ENCODE measurements at places on chromosomes 4 and X.

DNA sequence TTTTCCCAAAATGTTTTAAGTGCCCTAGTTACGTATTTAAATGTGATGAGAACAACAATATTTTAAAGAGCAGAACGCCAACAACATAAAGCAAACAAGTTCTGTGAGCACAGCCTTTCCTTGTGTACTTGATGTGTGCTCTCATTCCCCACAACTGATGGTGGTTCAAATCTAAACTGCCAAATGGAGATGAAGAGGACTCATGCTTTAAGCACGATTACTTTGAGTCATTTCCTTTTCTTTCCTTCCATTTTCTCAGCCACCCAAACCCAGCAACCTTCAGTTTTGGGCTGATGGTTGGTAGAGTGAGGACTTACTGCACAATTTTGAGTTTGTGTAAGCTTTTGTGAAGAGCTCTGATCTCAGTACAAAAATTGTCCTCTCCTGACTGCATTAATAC lies 1.7 kb downstream of the NSD2 start:
- DNase-seq = no peak

- DNase-seq = no peak
Measured at GRCh38 chr4:108709722-108710121, 53.1 kb downstream of the ETNPPL start.

DNA sequence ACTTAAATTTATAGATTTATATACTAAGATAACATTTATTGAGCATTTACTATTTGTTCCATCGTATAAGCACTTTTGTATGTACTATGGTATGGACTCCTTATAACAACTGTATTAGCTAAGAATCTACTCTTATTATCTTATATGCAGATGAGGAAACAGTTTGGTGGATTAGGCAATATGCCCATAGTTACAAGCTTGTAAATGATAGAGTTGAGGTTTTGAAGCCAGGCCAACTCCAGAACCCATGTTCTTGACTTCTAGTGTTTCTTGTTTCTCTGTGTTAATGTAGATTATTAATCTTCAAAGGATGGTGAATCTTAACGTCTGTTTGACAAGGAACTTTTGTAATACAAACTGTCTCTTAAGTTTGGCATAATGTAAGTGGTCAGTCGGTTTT lies 71.3 kb downstream of the STIM2 start:
- no peak for DNase-seq

DNA sequence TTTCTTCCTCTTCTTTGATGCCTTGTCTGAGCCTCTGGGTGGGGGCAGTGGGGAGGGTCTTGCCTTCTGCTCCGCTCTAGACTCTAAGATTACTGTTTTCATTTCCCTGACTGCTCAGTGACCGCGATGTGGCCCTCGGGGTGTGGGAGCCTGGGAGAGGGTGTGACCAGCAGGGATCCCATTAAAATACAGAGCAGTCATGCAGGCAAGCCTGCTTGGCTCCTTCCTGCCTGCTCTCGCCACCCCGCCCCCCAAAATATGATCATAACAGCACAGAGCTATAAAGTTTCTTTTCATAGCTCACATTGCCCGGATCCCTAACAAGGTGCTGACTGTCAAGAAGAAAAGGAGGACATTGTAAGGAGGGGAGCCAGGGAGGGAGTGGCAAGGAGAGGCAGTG lies 332.9 kb downstream of the RAB28 start:
- no peak for DNase-seq

DNA sequence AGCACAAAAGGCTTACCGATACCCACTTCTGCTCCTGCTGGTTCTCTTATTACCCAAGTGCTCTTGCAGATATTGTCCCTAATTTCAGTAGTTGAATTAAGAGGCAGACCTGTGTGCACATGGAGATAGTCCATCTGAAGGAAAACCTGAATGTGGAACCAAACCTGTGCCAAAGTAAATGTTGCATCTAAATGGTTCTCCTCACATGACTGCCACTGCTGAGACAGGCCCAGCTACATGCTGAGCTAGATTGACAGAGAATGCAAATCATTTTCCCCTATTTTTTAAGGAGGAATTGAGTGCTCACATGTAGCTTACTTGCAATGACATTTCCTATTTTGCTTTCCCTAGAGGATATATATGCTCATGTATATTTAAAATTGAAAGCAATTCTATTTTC lies 609.1 kb upstream of the TECRL start:
- DNase-seq = no peak

DNA sequence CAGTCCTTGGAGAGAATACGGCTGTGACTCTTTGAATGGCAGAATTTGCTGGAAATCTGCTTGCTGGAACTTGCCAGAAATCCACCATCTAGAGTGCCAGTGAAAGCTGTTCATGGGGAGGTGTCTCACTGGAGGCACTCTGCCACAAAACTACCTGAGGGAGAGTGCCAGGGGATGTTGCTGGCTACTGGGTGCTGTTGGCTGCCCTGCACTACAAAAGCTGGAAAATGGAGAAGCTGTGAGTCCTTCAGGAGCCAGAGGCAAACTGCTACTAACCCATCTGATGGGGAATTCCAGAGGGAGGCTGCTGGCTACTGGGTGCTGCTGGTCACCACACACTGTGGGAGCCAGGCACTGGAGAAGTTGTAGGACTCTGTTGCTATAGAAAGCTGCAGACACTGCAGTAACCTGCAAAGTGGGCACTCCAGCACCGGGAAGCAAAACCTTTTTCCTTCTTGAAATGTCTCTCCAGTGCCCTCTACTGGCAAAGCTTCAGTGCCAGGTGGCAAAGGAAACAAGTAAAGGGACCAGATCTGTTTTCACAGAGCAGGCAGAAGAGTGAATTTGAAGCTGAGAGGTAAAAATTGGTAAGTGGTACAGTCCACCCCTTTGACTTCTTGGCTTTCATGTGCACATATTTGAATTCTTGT lies 47.8 kb upstream of the HSD17B10 start:
- peak; percentile 2 for DNase-seq

GRCh38 chr4:148926276-148927260 lies 484.4 kb upstream of the NR3C2 start:
- DNase-seq = no peak

- no peak for DNase-seq
Measured at GRCh38 chrX:7132335-7133049, 15.0 kb upstream of the STS start.

DNA sequence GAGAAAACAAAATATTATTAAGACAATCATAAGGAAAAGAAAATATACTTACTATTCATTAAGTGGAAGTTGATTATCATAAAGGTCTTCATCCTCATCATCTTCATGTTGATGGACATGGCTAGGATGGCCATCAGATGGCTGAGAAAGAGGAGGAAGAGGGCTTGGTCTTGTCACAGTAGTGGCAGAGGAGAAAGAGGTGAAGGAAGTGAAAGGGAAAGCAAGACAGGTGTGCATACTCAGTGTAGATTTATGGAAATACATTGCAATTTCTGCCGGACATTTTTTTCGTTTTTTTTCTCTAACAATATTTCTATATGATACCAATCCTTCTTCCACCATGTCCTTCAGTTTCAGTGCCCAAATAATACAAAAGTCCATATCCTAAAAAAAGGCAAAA lies 1409.8 kb downstream of the PCDH7 start:
- no peak for DNase-seq

GRCh38 chrX:43718081-43718480 lies 62.0 kb downstream of the MAOA start:
- no peak for DNase-seq

DNA sequence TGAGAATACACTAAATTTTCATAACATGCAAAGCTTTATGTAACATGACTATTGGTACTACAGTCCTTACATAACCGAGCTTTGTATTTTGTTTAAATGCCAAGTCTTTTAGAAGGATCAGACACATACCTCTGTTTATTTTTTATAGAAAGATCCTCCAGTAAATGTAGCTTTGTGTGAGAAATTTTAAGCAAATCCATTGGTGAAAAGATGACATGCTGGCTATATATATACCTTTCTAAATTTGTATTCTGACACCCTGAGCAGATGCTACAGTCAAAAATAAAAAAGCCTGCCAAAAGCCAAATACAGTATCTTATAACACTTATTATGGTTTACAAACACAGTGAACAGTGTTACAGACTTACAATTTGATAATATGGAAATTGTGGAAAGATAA lies at the start of gene YIPF7:
TSS of gene YIPF7 (minus strand) at position 201 of the 400 bp plus-strand sequence. CDS start 1,525 bp downstream, outside the sequence.
- no peak for DNase-seq

DNA sequence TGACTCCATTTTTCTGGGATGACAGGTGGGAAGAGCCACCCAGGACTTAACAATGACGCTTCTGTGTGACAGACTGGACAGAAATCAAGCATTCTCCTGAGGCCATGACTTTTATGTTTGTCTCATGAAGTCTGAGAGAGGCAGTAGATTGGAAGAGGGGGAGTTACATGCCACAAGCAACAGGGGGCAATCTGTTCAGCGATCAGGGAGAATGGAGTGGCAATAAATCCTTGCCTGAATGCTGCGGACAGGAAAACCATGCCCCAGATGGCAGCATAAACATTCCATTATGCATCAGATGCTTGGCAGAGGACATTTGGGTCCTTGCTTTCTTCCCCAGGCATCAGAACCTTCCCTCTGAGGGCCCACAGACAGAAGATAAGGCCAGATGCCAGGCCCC lies 312.4 kb upstream of the DIPK2B start:
- no peak for DNase-seq

DNA sequence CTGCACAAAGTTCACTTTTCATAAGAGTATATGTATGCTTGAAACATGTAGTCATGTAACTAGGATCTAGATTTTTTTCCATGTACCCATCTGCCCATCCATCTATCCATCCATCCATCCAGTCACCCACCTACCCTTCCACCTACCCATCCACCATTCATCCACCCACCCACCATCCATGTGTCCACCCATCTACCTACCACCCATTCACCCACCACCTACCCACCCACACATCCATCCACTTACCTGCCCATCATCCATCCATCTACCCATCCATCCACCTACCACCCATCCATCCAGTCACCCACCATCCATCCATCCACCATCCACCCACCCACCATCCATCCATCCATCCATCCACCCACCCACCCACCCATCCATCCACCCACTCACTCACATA lies 121.8 kb upstream of the PSAPL1 start:
- no peak for DNase-seq

GRCh38 chrX:143669395-143669794 lies 33.5 kb upstream of the SLITRK4 start:
- no peak for DNase-seq

DNA sequence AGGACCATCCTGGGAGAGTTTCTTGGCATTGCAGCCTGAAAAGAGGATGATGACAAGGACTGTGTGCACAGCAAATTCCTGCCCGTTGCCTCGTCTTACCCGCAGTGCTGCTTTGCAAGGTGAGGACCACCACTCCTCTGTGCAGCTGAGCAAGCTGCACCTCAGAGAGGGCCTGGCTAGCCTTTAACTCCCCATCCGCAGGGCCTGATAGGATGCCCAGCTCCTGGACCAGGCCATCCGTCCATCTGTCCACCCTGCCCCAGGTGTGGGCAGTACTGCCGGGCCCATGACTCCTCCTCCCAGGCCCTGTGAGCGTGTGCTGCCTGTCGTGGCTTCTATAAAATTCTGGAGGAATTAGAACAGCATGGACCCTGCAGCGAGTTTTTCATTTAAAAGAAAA lies 43.9 kb upstream of the PPP2R2C start:
- DNase-seq = no peak

DNA sequence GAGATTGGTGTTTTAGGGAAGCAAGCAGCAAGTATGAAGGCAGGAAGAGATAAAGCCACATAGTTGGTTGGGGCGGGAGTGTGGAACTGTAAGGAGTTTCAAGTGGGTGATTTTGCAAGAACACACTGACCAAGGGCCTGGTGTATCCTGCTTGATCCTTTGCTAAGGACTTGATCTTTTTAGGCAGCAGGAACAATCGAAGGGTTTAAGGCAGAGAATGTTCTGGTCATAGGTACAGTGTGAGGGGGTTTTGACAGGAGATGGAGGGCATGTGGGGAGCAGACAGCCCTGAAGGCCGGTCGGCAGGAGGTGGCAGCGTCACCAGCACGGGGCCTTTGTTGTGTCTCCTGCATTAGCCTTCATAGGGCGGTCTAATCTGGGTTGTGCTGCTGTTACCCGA lies 54.7 kb downstream of the FAM193A start:
- no peak for DNase-seq

DNA sequence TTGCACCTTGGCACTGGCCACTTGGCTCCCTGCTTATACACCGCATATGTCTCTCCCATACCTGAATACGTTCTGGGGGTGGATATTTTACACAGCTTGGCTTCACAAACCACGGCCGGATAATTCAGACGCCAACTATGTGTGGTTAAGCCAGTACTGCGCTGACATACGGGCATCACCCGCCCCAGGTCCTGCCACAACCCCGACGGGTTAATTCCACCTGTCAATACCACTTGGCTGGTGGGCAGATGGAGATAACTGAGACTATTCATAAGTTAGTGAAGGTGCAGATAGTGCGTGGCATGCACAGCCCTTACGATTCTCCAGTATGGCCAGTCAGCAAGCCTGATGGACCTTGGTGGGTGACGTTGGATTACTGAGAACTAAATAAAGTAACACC lies 696.3 kb upstream of the AGA start:
- DNase-seq = no peak

GRCh38 chr4:169167957-169168858 lies 102.5 kb downstream of the SH3RF1 start:
- DNase-seq = no peak

GRCh38 chrX:120680090-120680489 lies 50.2 kb upstream of the C1GALT1C1 start:
- no peak for DNase-seq

- DNase-seq = no peak
Measured at GRCh38 chrX:140110081-140110650, 144.8 kb upstream of the CXorf66 start.

GRCh38 chr4:107592519-107592918 lies 127.5 kb downstream of the PAPSS1 start:
- DNase-seq = no peak

DNA sequence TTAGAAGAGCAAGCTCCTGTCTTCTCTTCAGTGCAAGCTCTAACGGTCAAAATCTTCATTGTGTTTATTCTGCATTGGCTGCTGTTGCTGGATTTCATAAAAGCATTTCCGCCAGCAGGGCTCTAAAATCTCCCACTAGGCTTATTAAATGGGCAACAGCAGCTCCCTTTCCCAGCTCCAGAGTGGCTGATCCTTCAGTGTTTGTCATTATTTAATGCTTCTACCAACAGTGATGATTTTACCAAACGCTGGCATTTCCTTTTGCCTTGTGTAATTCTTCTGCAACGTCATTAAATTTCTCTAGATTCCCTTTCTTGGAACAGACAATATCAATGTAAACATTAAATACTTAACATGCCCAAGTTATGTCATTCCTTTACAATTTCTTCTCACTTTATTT lies 20.1 kb downstream of the SLC7A11 start:
- DNase-seq = no peak

GRCh38 chr4:21835712-21836111 lies 112.9 kb downstream of the KCNIP4 start:
- DNase-seq = no peak

DNA sequence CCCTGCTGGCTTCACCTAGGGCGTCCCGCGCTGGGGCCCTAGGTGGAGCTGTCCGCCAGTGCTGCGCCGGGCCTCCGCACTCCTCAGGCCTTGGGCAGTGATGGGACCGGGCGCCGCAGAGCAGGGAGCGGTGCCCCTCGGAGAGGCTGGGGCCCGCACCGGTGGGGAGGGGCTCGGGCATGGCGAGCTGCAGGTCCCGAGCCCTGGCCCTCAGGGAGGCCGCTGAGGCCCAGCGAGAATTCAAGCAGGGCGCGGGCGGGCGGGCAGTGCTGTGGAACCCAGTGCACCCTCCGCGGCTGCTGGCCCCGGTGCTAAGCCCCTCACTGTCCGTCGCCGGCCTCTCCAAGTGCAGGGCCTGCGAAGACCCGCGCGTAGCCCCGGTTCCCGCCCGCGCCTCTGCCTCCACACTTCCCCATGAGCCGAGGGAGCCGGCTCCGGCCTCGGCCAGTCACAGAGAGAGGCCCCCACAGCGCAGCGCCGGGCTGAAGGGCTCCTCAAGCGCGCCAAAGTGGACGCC lies 565.1 kb upstream of the NDST4 start:
- DNase-seq = no peak

- no peak for DNase-seq
Measured at GRCh38 chr4:25722964-25723363, 67.3 kb downstream of the SLC34A2 start.
